ENCODE measurements at places on chromosomes 6 and 20.

DNA sequence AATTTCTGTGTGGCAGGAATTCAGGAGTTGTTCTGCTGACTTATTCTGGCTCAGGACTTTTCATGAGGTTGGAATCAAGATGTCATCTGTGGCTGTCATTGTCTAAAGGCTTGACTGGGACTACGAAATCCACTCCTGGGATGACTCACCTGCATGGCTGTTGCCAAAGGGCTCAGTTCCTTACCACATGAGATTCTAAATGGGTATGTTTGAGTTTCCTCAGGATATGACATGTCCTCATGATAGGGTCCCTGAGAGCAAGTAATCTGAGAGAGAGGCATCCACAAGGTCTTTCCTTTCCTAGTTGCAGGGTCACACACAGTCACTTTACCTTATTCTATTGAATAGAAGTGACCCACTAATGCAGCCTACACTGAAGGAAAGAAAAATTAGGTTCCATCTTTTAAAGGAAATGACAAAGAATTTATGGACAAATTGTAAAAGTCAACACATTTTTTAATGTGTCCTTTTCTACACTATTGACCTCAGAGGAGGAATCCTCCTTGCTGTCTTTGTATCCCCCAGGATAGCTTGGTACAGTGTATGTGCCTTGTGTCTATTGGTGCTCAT is 1025.0 kb upstream of the GJE1 start:
- no peak for DNase-seq

DNA sequence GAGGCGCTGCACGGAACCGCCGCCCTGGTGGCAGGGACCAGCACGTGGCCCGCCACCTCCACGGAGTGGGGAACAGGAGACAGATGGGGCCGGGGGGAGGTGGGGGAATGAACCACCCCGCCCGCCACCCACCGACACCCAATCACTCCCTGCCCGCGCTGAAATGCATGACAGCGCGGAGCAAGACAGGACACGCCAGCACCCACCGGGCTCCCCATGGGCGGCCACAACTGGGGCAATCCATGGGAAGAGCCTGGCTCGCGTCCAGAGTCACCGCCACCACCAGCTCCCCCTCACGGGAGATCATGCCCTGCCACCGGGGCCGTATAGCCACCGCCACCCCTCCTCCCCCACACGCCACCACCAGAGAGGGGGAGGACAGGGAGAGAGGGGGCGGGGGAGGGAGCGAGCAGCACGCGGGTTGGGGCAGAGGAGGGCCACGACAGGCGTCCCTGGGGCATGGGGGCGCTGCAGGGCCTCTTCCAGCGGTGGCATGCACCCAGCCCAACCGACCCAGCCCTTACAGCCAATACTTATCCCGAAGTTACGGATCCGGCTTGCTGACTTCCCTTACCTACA is 744.3 kb upstream of the DEFB115 start:
- no peak for DNase-seq

DNA sequence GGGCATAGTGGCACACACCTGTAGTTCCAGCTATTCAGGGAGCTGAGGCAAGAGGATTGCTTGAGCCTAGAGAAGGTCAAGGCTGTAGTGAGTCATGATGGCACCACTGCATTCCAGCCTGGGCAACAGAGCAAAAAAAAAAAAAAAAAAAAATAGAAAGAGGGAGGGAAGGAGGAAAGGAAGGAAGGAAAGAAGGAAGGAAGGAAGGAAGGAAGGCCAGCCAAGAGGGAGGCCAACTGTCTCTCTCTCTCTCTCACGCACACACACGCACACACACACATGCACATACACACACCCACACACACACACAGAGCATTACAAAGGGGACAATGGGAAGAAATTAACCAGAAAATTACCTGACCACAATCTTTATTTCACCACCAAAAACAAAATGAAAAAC is 50.6 kb upstream of the COL9A1 start:
- DNase-seq, result no peak

GRCh38 chr20:33209789-33210188 is 7.4 kb upstream of the BPIFA3 start:
- peak; percentile 35 for DNase-seq

- no peak for DNase-seq
These were observed 845.4 kb downstream of the HACE1 start for GRCh38 chr6:104014163-104014959.

DNA sequence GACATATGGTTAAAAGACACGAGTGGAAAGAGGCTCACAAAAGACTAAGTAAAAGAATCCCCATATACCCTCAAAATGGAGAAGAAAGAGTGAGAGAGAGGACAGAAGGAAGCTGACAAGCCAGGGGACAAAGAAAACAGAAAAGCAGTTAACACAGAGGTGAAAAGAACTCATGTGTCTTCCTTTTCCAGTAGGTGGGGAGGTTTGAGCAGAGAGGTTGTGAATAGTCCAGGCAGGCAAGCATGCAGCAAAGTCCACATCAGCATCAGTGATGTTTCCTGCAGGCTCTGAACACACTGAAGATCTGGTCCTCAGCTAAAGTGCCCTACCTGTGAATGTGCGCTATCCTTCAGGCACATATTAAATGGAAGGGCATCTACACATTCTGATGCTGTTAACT is 196.5 kb upstream of the IRAK1BP1 start:
- DNase-seq, result no peak

DNA sequence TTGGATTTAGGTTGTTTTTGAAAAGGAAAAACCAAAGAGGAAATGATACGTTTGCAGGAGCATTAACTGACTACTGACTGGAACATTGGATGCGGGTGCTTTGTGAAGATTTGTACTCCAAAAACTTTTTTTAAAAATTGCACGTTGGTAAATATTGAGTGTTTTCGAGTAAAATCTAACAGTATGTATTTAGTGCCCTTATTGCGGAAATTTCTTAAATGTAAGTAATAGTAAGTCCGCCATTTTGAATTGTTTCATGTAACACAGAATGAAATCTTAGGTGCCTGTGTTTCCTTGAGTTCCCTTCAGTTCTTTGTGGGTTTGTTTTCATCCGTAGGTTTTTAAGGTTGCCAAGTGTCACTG is 15.2 kb upstream of the LIN28B start:
- DNase-seq, result no peak

- DNase-seq, result no peak
These were observed 39.1 kb downstream of the PLEKHG1 start for GRCh38 chr6:150638765-150639164.

- DNase-seq, result no peak
These were observed 15.7 kb downstream of the AURKA start for GRCh38 chr20:56376331-56376730.

GRCh38 chr20:20231528-20232298 is 136.2 kb upstream of the INSM1 start:
- no peak for DNase-seq

- DNase-seq, result no peak
These were observed 261.2 kb downstream of the DLL1 start for GRCh38 chr6:170029416-170030283.

DNA sequence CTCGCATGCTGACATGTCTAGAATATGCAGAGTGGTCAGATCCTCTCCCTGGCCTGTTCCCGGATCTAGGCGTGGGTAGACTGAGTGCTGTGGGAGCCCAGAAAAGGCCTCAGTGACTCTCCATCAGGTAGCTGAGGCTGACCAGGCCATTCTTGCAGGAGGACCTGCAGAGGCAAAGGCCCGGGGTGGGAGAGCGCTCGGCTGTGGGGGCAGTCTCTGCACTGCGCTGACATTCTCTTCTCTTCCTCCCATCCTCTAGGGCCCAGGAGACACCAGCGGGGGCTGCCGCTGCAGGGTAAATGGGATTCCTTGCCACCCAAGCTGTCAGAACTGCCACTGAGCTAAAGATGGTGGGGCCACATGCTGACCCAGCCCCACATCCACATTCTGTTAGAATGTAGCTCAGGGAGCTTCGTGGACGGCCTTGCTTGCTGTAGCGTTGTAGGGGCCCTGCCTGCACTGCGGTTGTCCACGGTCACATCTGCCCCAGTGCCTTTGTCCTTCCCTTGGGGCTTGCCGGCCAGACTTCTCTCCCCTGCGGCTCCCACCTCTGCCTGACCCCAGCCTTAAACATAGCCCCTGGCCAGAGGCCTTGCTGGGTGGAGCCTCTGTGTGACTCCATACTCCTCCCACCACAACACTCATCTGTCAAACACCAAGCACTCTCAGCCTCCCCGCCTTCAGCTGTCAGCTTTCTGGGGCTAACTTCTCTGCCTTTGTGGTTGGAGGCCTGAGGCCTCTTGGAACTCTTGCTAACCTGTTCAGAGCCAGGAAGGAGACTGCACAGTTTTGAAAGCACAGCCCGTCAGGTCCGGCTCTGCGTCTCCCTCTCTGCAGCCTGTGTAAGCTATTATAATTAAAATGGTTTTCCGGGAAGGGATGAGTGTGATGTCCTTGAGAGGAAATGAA is 22.2 kb downstream of the RBCK1 start:
- no peak for DNase-seq

- no peak for DNase-seq
These were observed 275.1 kb upstream of the IMPG1 start for GRCh38 chr6:76347539-76347938.

DNA sequence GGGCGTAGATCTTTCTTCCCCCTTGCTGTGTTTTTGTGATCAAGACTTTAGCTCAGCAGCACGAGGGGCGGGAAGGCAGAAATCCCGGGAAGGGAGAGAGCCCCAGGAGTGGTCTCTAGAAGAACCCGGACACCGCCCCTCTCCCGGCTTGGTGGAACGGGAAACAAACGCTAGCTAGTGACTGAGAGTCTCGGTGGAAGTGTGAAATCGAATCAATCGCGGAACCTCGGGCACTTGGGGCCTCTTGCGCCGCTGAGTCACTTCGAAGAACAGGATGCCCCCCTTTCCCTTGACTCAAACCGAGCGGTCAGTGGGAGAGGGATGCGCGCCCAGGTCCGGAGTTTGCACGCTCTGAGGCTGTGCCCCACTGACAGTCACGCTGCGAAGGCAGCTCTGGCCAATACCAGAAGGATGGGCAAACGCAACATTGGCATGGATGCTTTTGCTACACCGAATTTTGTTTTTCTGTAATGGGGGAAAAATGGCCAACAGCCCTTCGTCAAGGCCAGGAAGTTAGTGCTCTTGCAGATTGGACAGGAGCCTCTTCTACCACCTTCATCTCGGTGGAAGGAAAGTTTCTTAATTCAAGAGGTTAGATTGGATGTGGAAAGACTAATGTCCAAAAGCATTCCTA is 1.6 kb upstream of the OLIG3 start:
- no peak for DNase-seq

- peak; percentile 71 for DNase-seq
These were observed 87.2 kb downstream of the FKBP5 start for GRCh38 chr6:35601331-35602132.

- peak; percentile 80 for DNase-seq
These were observed 50.5 kb upstream of the ASIP start for GRCh38 chr20:34190679-34191090.

DNA sequence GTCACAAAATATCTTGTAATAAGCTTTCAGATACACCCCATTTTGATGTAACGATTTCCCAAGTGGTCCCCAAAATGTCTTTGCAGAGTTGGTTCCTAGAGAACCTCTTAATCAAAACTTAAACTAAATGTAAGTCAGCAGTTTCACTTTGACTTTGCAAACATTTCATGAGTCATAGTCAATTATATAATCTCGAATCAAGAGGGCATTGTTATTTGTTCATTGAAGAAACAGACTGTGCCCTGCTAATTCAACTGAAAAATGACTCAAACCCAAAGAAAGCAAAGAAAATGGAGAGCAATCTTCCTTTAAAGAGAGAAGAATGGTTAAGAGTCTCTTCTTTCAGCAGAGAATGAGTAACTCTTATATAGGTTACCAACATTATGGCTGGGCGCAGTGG is 58.3 kb downstream of the IPCEF1 start:
- DNase-seq, result peak; percentile 73

GRCh38 chr6:31898383-31899011 is 999 bp upstream of the EHMT2 start:
- peak; percentile 74 for DNase-seq

- no peak for DNase-seq
These were observed 46.9 kb downstream of the PCSK2 start for GRCh38 chr20:17273717-17274116.

- DNase-seq, result no peak
These were observed 54.9 kb downstream of the LY86 start for GRCh38 chr6:6643398-6643797.

DNA sequence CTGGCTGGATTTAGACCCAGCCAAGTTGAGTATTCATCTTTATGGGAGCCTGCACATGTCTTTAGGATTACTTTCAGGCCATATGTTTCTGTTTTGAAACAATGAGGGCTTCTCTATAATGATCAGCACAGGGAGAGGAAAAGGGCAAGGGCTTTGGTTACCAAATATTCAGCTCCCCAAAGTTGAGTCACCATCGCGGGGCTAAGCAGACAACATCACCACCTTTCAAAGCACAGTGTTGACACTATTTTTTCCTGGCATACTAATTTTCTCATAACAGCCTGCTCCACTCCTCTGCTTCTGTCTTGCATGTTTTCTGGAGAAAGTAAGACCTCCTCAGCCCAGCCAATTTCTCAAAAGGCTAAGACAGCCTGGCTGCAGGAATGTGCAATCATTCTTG is 4.9 kb downstream of the SCML4 start:
- DNase-seq, result no peak

DNA sequence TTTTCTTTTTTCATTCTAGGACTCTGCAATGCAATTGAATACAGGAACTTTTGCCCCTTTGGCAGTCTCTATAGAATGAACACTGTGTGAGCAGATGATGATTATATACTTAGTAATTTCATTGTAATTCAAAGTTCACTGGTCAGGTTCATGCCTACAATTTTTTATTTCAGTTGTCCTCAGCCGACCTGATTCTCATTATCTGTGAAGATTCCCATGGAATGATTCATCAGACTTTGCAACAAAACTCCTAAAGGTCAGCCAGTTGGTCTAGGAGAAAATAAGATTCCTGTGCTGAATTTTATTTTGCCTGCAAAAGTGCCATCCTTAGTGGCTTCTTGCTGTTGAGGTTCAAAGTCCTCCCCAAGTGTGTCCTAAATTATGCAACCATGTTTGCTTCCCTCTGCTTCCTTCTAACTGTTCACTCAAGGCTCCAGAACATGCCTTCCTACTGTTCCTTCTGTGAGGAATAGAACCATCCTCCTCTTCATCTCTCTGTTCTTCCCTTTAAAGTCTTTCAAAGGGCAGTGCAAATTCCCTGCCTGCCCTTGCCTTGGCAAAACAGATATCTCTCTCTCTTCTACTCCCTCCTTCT is 194.2 kb upstream of the CNR1 start:
- no peak for DNase-seq

- DNase-seq, result peak; percentile 54
These were observed 237.5 kb upstream of the TAB2 start for GRCh38 chr6:149079911-149080491.

GRCh38 chr6:132004668-132005067 is 53.5 kb upstream of the CCN2 start:
- DNase-seq, result no peak

DNA sequence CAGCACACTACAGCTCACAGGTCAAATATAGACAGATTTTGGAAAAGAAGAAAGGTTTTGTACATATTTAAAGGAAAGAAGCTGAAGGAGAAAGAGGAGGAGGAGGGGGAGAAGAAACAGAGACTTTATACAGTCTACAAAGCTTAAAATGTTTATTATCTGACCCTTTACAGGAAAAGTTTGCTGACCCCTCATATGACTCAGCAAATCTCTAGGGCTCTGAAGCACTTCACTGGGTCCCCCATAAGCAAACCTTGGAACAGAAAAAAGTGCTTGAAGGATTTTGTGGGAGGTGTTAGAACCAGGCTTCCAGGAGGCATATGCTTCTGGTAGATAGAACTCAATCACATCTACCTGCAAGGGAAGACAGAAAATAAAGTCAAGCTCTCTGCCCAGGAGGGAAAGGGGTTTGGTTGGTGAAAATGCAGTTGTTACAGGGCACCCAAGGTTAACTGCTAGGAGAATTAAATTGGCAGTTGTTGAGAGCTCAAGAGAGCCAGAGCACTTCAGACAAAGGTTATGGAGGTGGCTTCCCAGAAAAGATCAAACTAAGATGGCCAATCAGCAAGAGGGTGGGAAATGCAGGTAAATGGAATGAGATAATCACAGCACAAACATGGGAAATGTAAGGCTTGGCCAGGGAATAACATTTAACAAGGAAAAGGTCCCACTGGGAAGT is 207.4 kb upstream of the SGK1 start:
- DNase-seq, result no peak
